Neuronal stem cell (in vitro differentiated cells): ENCODE measurements at places on chromosomes 7 and 10.

DNA sequence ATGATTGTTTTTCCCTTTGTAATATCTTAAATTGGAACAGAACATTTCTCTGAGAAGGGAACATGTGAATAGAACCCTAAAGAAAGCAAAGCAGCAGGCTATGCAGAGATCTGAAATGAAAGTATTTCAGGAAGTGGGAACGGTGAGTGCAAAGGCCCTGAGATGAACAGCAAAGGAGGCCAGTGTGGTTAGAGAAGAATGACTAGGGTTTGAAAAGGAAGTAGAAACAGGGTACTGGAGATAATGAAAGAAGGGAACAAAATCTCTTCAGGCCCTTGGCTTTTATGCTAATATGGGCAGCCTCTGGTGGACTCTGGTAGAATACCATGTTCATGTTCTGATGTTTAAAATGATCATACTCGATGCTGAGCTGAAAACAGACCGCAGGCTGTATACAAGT is 22.2 kb downstream of the ARHGAP21 start:
- DNase-seq: no peak

GRCh38 chr7:155862123-155862892 is 50.0 kb upstream of the SHH start:
- no peak for DNase-seq

- DNase-seq: no peak
Observed at GRCh38 chr10:97042716-97043562, 142.8 kb downstream of the SLIT1 start.

- no peak for DNase-seq
Observed at GRCh38 chr7:26815426-26815825, 49.0 kb downstream of the SKAP2 start.

DNA sequence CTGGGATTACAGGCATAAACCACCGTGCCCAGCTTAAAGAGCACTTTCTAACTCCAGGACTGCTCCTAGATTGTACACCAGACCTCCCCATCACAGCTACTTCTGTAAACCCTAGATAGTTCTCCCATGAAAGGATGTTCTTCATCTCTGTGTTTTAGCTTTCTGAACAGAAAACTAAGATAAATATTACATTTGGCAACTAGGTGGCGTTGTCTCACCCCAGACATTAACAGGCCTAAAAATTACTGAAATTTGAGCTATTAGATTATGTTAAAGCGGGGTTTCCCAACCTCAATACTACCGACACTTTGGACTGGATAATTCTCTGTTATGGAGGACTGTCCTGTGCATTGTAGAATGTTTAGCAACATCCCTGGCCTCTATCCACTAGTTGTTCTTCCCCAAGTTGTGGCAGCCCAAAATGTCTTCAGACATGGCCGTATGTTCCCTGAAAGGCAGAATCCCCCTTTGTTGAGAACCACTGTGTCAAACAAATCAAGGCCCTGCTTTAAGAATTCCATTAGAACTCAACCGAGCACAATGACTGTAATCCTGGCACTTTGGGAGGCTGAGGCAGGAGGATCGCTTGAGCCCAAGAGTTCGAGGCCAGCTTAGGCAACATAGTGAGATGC is 19.1 kb downstream of the ATOH7 start:
- no peak for DNase-seq

DNA sequence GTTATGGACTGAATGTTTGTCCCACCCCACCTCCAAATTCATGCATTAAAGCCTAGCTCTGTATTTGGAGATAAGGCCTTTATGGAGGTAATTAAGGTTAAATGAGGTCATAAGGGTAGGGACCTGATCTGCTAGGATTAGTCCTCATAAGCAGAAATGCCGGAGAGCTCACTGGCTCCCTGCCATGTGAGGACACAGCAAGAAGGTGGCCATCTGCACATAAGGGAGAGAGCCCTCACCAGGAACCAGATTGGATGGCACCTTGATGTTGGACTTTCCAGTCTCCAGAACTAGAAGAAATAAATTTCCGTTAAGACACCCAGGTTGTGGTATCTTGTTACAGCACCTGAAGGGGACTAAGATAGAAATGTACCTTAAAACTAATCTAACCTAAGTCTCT is 816.1 kb upstream of the C7orf33 start:
- DNase-seq: no peak

GRCh38 chr7:100722480-100723212 is 2.4 kb downstream of the EPO start:
- no peak for DNase-seq

GRCh38 chr10:87794285-87794684 is 23.7 kb downstream of the ATAD1 start:
- no peak for DNase-seq

GRCh38 chr7:158050978-158051651 is 536.5 kb downstream of the PTPRN2 start:
- no peak for DNase-seq
